Mammary epithelial cell (primary cell): ENCODE measurements at places on chromosomes 3 and 15. TPM values are rescaled to one million over a fixed set of nuclear protein-coding genes. Genes with fewer than 3 reads are reported as not detected.

The RASGRP1 gene
- polyA plus RNA-seq = not detected

The AADAC gene
- polyA plus RNA-seq = not detected

The TMOD3 gene
- polyA plus RNA-seq = 22.2 TPM

The CCDC54 gene
- polyA plus RNA-seq = not detected

The SLC22A13 gene
- polyA plus RNA-seq = 0.14 TPM
